A673 (cell line): ENCODE measurements at places on chromosomes 11 and 22.

DNA sequence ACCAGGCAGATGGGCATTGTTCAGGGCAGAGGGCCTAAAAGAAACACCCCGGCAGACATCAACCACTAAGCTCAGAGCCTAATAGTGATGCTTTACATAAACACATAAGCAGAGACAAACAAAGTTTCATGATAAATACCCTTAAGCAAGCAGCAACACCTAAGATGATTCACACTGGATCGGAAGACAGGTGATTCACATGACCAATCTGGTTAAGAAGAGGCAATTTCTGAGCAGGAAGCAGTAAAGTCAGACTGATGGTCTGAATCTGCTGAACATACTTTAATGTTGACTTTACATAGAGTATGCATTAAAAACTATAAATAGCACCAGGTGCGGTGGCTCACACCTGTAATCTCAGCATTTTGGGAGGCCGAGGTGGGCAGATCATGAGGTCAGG, 56.1 kb downstream of the SYN3 start:
- DNase-seq = no peak

DNA sequence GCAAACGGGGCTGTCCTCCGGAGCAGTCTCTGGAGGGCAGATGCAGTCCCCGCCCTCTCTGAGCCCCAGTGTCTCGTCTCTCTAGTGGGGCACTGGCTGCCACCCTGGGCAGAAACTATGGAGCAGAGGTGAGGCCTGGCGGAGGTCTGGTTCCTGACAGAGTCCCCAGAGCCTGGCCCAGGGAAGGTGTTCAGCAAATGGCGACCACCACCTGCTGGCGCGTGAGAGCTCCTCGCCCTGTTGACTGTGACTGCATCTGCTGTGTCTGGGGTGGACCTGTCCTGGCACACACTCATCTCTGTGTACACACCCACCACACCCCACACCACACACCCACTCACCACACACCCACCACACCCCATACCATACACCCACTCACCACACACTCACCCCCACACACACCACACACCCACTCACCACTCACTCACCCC, 18.3 kb upstream of the TTLL12 start:
- DNase-seq = no peak

DNA sequence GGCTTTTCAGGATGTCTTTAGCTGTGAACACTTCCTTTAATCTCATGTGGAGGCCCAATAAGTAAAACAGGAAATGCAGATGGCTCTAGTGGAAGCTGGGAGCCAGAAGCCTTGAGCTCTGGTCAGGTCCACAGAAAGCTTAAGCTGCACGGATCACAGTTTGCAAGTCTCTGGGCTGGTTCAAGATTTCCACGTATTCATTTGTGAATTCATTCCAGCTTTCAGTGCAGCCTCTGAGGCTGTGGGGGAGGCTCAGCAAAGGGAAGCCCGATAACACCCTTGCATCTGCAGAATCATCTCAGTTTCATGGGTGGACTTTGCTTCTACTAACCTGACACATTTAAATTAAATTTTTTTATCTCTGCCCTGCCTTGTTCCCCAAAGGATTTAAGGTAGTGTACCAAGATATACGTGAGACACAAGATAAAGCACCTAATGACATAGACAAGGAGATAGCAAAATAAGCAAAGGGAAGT, 65.6 kb downstream of the ISX start:
- DNase-seq = no peak

GRCh38 chr11:34044664-34045485, 6.7 kb upstream of the CAPRIN1 start:
- peak; percentile 99 for DNase-seq

- no peak for DNase-seq
Measured at GRCh38 chr11:66556086-66556485, 9.4 kb downstream of the ACTN3 start.

GRCh38 chr22:30265131-30265720, 1.4 kb downstream of the OSM start:
- DNase-seq = no peak

- DNase-seq = no peak
Measured at GRCh38 chr22:46796566-46797195, 34.2 kb downstream of the TBC1D22A start.

DNA sequence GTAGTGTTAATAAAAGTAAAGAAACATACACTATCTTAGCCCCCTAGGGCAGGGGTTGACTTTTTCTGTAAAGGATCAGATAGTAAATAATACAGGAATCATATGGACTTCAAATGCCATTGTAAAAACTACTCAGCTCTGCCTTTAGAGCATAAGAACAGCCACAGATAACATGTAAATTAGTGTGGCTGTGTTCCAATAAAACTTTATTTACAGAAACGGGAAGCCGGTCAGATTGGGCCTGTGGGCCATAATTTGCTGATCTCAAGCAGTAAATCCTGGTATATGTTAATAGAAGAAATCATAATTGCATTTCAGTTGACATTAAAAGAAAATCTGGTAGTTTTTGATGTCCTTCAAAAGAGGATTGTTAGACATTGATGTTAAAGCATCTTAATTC, 76.5 kb downstream of the ZC3H12C start:
- no peak for DNase-seq

GRCh38 chr11:56333156-56333555, 12.7 kb upstream of the OR8K1 start:
- no peak for DNase-seq

DNA sequence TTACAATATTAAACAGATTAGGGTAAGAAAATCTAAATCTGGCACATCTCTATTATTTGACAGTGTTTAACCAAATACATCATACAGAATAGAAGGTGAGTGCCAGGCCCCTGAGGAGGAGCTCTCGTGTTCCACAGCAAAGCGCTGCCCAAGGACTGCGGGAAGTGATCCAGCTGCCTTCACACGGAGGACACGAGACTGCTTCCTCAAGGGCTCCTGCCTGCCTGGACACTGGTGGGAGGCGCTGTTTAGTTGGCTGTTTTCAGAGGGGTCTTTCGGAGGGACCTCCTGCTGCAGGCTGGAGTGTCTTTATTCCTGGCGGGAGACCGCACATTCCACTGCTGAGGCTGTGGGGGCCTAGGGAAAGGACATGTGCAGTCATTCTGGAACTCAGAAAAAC, 71.1 kb downstream of the NCAPD3 start:
- no peak for DNase-seq

GRCh38 chr11:120655589-120655988, 144.0 kb downstream of the GRIK4 start:
- DNase-seq = no peak

- DNase-seq = no peak
Measured at GRCh38 chr22:26417406-26417805, 11.7 kb upstream of the ASPHD2 start.

- DNase-seq = no peak
Measured at GRCh38 chr11:121422675-121423074, 29.4 kb upstream of the SORL1 start.

DNA sequence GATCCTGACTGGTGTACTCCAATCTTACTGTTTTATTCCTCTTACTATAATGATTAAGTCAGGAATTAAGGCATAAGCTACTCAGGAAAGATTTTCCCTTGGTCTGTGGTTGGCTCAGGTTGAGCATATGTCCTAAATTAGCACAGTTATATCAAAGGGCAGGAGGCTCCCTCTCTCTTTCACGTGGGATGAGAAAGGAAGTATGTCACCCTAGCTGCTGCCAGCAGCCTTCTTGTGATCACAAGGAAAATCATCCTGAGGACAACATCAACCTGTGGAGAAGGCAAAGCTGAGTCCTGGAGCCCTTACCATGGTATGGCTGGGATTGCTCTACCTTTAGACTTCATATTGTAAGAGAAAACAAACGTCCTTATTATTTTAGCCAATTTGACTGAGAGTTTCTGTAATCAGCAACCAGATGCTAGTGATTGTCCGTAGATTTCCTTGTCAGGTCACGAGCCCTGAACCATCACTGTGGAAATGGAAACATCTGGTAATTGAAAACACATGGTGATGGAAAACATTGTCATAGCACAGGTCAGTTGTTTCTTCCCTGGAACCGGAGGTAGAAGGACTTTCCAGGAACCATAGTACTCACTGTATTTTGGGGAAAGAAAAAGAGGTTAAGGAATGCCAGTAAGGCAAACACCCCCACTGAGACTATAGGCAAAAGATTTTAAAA, 40.6 kb upstream of the DEUP1 start:
- no peak for DNase-seq

- DNase-seq = no peak
Measured at GRCh38 chr22:38163844-38164550, 17.6 kb downstream of the PLA2G6 start.

GRCh38 chr22:34004058-34004457, 83.8 kb upstream of the LARGE1 start:
- no peak for DNase-seq

GRCh38 chr11:27291302-27291889, 71.6 kb downstream of the CCDC34 start:
- DNase-seq = no peak

GRCh38 chr11:112880495-112880894, 80.7 kb upstream of the NCAM1 start:
- no peak for DNase-seq

- no peak for DNase-seq
Measured at GRCh38 chr22:45631841-45632238, 39.8 kb upstream of the ATXN10 start.

- DNase-seq = no peak
Measured at GRCh38 chr11:124050748-124051147, 9.6 kb upstream of the OR10G7 start.

- DNase-seq = no peak
Measured at GRCh38 chr11:31671681-31672080, 139.4 kb downstream of the PAX6 start.

DNA sequence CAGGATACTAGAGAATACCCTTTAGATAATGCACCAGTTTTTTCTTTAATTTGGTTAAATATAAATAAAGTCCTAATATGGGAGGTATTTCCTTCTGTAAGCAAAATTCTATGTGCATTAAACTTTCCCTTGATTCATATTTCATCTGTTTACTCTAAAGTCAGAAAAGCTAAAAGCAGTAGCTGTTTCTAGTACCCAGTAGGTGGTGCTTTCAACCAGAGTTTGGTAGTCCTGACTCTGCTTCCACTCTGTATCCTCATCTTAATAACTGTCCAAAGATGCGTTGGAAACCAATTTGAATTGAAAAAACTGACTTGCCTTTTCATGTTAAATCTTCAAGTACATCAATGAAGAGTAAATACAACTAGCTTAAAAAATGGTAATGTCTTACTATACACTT, 1065.2 kb downstream of the JRKL start:
- peak; percentile 23 for DNase-seq

- DNase-seq = no peak
Measured at GRCh38 chr11:65388731-65389130, 2.3 kb downstream of the FRMD8 start.

GRCh38 chr11:71169313-71169712, 83.1 kb downstream of the SHANK2 start:
- DNase-seq = no peak

DNA sequence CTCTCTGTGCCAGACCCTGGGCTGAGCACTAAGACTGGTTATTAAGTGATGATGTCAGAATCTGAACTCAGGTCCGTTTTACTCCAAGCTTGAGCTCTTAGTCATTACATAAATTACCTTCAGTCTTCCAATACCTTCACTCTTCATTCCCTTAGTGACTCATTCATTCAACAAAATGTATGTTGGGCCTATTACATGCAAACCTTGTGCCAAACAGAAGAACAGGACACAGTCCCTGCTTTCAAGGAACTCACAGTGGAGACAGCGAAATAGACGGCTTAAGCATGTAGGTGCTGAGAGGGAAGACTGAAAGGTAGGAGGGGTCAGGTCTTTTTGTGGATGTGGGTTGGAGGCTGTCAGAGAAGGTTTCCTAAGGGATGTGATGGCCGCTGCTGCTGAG, 3.3 kb downstream of the KCTD14 start:
- DNase-seq = no peak

- no peak for DNase-seq
Measured at GRCh38 chr22:38694940-38695339, 5.8 kb downstream of the JOSD1 start.

DNA sequence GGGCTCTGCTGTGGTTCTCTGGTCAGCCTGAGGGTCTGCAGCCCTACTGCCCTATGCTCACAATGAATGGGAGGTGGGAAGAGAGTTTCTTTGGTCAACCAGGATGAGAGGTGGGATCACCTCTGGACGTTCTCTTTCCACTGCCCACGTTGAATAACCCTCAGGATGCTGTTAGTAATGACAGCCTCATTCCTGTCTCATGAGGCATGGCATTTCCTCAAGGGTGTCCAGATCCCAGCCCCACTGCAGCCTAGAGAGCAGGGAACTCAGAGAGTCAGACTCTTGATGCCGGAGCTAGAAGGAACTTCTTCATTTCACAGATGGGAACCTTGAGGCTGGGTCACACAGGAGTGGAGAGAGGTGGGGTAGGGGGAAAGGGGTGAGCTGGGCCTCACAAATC, 196.0 kb downstream of the CEP164 start:
- DNase-seq = no peak

DNA sequence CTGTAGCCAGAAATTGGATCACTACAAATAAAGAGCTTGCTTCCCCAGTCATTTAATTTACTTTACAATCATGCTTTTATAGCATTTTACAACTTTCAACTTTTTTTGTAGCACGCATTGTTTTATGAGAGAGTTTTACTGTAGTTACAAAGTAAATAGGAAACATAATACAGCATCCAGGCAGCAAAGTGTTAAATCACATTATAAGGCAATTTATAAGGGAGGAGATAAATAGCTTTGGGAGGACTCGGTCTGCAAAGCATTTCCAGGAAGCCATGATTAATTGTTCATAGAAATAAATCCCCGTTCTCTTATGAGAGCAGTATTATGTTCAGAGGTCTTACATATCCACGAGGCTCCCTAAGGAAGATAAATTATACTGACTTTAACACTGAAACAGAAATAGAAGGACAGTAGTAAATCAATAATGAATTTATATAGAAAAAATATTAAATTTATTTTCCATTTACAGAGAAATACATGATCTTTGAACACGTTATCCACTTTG, 792.6 kb upstream of the RAG2 start:
- peak; percentile 69 for DNase-seq

GRCh38 chr11:62482753-62483152, 63.9 kb downstream of the AHNAK start:
- DNase-seq = no peak

DNA sequence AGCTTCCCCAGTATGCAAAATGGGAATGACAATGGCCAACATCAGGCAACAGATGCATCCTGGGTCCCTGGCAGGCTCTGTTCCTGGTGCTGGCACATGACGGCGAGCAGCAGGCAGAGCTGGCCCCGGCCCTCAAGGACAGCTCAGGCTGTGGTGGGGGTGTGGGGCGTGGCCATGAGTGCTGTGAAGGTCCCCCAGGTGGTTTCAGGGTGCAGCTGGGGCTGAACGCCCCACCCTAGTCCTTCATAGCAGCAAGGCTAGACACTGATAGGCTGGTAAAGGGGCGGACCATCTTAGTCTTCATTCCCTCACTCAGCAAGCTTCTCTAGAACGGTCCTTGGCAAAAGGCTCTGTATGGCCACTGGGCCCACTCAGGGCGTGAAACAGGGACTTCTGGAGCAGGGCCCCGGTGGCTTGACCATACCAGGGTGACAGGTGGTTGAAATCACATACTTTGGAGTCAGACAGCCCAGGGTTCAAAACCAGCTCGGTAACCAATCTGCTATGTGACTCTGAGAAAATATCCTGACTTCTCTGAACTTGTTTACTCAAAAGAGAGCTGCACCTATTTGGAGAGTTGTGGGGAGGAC, 15.1 kb downstream of the NPTXR start:
- DNase-seq = no peak
